ENCODE measurements at places on chromosomes 2 and 18.

- no peak for DNase-seq
Observed at GRCh38 chr18:67525328-67526099, 9.0 kb upstream of the DSEL start.

DNA sequence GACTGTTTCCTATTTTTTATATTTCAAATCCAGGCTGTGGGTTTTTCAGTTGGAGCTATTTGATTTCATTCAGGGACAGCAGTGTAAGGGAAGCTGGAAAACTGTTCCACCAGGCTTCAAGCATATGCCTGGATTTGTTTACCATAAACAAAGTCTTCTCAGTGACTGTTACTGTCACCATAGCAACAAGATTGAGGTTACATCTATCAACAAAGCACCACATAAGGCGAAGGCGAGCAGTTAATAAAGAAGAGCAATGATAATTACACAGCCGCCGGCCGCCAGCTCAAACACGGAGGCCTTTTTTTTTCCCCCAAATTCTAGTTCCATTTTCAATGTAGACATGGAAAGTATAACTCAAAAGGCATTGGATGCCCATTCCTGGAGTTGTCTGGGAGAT, 553.7 kb upstream of the SYT4 start:
- no peak for DNase-seq

- no peak for DNase-seq
Observed at GRCh38 chr2:161207941-161208340, 47.7 kb downstream of the TANK start.

- DNase-seq = no peak
Observed at GRCh38 chr2:144324446-144325045, 195.4 kb downstream of the ZEB2 start.

GRCh38 chr18:47407736-47408135, 156.3 kb upstream of the SKOR2 start:
- DNase-seq = no peak

DNA sequence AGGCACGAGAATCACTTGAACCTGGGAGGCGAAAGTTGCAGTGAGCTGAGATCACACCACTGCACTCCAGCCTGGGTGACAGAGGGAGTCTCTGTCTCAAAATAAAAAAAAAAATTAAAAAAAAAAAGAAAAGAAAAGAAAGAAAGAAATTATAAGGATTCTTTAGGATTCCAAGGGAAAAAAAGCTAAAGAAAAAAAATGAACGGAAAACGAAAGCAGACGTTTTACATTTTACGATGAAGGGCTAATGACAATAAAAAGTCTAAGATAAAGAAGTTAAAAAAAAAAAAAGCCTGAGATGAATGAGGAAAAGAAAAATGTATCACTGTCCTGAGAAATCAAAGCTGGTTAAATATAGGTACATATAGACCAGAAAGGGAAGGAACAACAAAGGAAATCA, 58.5 kb downstream of the SOS1 start:
- DNase-seq = no peak

DNA sequence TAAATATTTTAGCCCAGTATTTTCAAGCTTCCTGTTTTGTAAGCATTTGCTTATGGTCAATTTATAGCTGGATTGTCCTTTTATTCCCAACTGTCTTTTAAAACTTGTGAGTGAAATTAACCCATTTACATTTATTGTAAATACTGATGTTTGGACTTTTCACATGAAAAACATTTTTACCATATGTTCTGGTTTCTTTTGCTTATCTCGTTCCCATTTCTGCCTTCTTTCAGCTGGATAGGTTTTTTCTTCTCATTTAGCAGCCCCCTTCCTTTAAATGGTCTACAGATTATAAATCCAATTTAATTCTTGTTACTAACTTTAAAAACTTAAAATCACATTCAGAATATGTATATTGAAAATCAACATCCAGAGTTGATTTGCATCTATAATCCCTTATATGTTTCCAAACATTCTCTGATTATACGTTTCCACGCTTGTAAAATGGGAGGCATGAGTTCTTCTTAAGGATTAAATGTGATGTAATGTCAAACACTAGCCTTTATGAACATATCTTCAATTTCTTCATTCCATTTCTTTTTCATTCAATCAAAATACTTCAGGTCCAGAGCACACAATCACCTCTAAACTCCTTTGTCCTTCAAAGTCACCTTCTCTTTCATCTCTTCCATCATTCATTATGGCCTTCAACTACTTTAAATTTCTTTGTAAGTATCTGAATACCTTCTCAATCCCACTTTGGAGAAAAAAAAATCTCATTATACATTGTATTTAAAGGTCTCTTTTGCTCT, 1.1 kb upstream of the KDM3A start:
- DNase-seq = no peak

DNA sequence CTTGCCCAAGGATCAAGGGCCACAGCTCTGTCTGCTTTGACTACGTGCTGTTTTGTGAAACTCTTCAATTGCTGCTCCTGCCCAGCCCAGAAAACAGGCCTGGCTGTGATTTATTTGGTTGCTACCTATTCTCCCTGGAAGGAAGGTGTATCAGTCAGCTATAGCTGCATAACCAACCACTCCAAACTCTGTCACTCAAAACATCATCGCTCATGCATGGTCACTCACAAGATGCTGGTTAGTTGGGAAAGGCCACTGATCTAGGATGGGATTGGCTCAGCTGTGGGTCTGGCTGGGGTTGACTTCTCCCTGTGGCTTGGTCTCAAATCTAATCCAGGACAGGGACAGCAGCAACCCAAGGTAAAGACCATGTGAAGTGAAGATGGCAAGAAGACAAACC, 14.6 kb downstream of the TEX51 start:
- DNase-seq = no peak

GRCh38 chr2:96839875-96840850, 3.7 kb downstream of the ANKRD23 start:
- DNase-seq = no peak

DNA sequence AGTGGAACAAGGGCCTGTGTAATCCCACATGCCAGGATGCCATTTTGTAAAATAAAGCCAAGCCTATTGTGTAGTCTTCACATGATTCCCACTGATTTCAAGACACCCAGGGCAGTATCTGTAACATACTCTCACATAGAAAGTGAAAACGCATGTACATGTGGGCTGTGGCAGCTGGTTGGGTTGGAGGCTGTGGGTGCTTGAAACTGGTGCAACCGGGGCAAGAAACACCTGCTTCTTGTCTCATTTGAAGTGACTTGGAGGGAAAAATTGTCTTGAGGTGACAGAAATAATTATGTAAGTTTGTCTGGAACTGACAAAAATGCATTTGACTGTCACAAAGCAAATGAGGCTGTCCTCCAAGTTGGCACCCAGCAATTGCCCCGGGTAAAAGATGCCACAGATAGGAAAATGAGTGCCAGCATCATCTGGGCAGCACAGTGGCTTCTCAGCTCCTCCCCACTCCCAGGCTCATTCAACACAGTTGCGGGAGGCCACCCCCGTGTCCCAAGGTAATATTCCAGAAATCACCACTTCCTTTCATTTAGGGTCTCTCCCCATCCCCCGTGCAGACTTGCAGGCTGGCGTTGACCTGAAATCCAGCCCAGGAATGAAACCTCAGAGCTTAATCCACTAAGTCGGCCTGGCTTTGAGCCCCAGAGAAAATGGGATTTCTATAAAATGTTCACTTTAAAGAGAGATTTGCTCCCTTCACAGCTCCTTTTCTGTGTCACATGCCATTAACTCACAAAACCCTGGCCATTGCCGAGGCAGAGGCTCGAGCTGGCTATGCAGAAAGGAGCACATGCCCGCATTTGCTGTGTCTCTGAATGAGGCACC, 293.9 kb upstream of the PARD3B start:
- DNase-seq = no peak

- DNase-seq = no peak
Observed at GRCh38 chr18:3321133-3321812, 59.3 kb downstream of the MYL12B start.

DNA sequence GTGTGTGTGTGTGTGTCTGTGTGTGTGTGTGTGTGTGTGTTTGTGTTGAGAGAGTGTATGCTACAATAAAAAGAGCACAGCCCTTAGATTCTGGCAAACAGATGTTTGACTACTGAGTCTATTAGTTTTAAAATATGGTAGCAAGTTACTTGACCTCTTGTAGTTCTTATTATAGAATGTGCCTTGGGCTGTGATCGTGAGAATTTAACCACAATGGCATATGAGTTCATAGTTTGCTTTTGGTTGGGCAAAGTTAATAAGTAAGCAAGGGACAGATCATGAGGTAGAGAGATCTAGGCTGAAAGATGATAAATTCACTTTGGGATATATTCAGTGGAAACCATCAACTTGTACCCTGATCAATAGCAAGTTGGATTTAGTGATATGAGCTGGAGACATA, 334.3 kb upstream of the VWC2L start:
- DNase-seq = no peak

DNA sequence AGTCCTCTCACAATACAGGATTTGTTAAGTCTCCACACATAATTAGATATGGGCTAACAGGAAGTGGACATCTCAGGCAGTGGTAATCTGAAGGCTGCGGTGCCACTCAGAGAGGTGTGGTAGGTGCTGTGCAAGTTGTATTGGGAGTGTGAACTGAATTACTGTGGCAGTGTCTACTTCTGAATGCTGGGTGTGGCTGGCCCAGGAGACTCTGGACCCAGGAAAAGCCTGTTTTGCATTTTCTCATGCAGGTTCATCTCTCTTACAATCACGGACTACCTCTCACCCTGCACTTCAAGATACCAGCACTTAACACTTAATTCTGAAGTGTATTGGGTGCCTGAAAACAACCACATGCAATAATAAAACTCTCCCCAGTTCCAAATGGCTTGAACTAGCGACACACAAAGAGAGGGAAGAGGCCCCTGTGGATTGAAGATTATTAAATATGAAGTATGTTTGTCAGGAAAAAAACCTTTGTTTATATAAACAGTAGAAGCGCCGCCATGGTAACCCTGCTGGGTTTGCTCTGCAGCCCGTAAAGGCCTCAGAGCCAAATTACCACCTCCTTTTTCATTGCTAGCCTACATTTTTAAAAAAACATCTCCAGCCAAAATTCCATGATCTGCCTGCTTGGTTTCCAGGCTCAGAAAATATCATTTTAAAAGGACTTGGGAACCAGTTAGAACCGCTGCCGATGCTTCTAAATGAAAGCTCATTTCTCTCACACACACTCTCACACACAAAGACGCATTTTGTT, 77.5 kb downstream of the GFPT1 start:
- DNase-seq = no peak

GRCh38 chr2:152319822-152320570, 15.0 kb upstream of the FMNL2 start:
- DNase-seq = peak; percentile 64

DNA sequence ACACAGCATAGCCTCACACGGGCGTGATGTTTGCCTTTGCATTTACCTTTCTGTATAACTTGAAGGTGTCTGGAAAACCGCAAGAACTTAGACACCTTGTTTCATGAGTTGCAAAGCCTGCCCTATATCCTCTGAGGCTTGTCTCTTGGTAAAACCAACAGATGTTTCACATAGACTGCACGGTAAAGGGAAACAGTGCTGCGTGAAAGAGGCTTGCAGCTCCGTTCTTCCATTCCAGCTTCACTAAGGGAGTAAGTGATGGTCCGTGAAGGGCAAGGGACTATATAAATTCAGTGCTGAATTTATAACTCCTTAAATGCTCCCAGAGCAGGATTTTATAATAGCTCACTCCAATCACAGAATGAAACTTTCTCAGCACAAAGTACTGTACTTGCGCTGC, 360.5 kb downstream of the SOX11 start:
- DNase-seq = no peak

DNA sequence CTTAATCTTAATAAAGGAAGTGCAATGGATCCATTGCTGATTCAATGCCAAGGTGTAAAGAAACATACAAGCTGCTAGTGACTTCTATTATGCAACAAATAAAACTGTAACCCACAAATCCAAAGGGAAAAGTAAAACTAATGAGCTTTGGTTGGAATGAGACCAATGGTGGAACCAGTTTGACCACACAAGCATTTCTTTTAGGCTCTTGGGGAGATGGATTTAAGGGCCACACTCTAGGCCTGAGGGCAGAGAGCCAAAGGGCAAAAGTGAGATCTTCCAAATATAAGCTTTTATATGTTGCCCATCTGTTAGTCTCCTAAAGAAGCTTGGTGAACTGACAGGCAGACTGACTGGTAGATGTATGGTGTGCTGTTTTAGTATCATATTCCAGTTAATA, 41.5 kb upstream of the MMADHC start:
- no peak for DNase-seq

DNA sequence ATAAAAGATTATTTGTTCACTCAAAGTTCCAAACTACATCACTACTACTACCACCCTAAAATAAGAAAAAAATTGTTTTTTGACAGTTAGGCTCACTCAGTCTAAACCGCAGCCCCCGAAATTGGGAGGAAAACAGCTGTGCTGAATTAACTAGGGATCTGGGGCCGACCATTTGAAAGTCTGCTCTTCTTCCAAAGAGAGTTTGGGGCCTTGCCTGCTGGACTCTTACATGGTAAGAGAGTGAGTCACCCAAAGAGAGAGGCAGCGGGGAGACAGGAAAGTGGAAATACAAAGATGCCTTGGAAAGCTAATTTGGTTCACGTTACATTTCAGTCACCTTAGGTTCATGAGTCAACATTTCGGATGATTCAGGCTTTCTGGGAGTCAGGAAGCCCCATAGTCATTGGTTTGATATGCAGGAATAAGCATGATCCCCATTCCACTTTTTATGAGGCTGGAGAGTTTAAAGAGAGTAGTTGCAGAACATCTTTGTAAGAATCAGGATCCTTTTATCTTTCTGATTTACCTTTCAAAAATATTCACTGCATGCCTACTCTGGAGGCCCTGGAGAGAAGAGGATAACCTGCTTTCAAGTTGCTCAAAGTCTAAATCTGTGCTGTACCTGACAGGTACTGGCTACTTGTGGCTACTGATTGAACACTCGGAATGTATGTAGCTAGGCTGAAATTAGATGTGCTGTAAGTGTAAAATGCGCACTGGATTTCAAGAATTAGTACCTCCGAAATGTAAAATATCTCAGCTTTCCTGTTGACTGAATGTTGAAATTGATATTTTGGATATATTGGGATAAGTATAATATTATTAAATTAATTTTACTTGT, 995 bp upstream of the RTN4 start:
- peak; percentile 87 for DNase-seq

- no peak for DNase-seq
Observed at GRCh38 chr2:217980036-217980435, 22.8 kb downstream of the TNS1 start.

- DNase-seq = no peak
Observed at GRCh38 chr2:132274000-132274399, 112.2 kb upstream of the ANKRD30BL start.

- no peak for DNase-seq
Observed at GRCh38 chr2:133484784-133485183, 83.5 kb downstream of the NCKAP5 start.

DNA sequence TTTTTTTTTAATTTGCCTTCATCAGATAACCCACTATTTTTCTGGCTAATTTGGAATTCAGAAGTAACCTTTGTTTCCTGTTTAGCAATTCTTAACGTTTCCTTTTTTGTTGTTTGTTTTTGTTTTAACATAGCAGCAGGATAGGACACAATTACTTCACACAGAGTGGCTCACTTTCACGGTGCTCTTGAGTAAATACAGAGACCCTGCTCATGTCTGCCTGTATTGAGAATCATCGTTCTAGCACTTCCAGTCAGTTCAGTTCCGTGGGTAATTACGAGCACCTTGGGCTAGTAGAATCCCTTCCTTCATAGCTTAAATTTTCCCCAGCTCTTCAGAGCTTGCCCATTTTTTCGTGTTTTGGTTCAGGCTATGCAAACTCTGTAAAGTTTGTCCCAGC, 1225.4 kb upstream of the LRRTM1 start:
- no peak for DNase-seq

Measured in NB4 (cell line).